ENCODE measurements at places on chromosomes 11 and 22.

DNA sequence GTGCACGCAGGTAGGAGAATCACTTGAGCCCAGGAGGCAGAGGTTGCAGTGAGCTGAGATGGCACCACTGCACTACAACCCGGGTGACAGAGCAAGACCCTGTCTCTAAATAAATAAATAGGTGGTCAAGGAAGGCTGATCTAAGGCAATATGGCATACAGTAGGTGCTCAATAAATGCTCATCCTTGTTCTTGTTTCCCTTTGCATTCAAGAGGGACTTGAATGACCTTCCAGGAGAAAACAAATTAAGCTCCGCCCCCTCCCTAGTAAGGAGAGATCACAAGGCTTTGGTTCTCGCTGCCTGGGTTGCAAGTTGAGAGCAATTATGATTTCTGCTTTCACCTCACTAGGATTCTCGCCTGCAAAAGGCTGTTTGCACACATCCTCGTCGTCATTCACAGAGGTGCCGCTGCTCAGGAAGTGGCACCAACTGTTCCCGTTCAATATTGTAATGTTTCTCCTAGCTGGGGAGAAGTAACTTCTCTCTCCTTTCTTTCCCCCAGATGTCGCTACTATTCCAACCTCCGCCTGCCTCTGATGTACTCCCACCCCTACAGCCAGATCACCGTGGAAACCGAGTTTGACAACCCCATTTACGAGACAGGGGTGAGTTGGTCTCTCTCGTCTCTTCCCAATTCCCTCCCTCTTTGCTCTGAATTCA, 51.8 kb upstream of the ASPHD2 start:
- peak; percentile 13 for DNase-seq

- DNase-seq = peak; percentile 99
These were observed 271 bp downstream of the FKBP2 start for GRCh38 chr11:64241241-64241490.

DNA sequence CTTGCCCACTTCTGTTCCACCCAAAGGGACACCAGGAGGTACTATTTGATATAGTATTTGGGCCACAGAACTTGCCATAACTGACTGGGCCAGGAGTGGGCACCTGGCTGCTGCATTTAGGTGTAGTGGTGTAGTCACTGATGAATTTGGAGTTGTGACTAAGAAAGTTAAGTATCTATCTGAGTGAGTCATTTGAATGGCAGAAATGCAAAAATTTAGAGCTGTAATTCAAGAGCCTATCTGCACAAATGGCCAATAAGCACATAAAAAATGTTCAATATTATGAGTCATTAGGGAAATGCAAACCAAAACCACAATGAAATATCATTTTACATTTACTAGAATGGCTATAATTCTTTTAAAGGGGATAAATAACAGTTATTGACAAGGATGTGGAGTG, 14.7 kb downstream of the GLYATL2 start:
- peak; percentile 77 for DNase-seq

DNA sequence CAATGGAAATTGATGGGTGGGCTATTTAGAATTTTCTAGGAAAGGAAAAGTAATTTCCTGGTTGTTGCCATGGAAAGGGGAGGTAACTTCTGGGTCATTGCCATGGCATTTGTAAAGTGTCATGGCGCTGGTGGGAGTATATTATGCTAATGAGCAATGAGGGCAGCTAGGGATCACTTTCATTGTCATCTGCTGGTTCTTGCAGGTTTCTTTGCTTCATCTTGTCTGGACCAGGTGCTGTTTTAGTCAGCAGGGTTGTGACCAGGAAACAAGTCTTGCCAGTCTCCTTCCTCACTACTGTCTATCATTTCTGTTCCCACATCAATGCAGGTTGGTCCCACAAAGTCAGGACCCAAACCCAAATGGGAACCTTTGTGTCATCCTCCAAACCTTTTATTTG, 237.6 kb upstream of the C11orf87 start:
- DNase-seq = no peak

DNA sequence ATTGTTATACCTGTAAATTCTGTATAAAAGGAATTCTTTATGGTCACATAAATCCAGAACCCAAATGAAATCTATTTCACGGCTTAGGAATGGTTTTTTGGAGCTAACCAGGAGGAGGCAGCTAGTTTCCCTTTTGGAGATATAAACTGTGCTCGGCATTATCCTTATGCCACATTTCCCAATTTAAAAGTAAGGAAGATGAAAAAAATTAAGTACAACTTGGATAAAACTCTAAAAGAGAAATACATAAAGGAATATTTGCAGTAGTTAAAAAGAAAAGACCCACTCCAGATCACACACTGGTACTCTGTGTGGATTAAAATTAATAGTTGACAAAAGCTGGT, 17.7 kb downstream of the DLAT start:
- no peak for DNase-seq

DNA sequence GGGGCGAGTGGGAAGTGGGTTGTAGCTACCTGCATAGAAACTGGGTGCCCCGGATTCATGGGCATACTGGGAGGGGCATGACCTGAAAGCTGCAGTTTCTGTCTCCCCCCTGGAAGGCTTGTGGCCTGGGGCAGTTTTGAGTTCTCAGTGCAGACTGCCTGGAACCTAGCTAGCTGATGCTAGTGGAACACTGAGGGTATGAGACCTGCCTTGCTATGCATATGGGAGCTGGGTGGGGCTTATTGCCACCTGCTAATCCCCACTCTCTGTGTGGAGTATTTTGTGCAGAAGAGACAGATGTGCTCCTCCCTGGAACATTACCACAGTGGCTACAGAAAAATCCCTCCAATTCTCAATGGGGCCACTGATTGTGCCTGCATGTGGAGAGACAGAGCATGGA, 11.7 kb upstream of the OR56B4 start:
- DNase-seq = no peak

GRCh38 chr22:50243685-50244419, 971 bp downstream of the TUBGCP6 start:
- DNase-seq = no peak

DNA sequence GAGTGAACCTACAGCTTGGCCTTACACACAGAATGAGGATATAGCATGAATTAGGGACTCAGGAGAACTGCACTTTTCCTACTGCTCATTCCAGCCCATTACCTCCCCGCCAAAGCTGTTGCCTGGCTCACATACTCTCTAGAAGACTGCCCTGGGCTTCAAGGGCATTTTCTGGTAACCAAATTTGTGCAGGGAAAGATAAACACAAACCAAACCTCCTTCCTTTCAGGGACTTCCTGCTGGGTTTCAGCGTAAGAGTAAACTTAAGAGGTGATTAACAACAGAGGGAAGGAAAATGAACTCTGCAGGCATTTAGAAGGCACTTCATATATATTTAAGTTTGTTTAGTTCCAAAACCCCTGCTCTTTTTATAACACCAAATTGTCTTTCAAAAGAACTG, 194.9 kb downstream of the SWAP70 start:
- peak; percentile 58 for DNase-seq

DNA sequence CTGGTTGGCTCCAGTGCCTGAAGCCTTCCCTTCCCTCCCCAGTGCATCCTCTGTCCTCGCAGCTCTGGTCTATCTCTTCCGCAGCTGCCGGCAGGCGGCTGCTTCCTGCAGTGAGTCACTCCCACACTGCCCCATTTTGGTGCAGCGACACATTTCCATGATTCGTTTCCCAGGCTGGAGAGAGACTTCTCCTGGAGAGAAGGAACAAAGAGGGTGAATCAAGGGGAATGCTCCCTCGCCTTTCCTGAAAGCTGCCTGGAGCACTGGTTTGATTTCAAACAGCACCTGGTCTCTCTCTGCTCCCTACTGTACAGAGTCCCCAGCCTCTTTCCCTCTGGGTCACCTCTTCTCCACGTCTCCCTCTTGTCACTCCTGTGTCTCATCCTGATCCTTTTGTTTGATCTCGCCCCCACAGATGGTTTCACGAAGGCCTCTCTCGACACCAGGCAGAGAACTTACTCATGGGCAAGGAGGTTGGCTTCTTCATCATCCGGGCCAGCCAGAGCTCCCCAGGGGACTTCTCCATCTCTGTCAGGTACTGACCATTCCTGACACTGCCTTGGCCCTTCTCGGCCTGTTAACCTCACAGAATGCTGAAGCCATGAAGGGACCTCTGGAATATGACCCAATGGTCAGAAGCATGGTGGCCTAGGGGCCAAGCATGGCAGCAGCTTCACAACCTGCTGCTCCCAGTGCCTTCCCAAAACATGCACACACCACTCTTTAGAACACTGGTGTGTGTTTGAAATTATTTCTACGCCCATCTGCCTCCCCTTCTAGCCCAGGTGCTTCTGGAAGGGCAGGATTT, at the start of gene TMA7B:
Gene TMA7B (plus strand): TSS at position 758 of the 808 bp plus-strand sequence. CDS start 3,978 bp downstream, outside the sequence.
- DNase-seq = peak; percentile 70

DNA sequence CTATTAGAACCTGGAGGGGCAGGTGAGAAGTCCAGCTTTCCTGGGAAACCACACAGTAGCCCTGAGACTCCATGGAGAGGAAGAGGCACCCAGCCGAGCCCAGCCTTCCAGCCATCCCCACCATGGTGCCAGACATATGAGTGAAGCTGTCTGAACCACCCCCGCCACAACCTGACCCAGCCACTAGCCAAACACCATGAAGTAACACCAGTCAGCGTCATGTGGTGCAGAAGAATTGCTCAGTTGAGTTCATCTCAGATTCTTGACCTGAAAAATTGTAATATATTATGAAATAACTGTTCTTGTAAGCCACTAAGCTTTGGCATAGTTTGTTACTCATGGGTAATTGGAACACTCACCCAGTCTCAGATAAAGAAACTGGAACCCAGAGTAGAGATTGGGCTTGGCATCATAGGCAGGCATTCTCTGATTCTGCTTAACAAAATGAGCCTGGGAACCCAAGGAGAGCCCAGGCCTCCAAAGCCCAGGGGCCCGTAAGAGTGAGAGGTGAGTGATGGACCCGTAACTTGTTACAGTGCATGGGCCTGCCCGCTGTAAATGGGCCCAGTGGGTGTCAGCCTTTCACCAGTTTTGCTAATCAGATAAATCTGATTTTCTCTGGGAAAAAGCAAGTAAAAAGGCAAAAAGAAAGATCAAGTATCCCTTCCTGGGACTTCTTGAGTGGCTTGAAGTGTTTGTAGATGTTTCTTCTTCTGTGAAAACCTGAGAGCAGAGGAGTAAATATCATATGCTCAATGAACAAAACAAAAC, 305.5 kb downstream of the DDX10 start:
- no peak for DNase-seq

DNA sequence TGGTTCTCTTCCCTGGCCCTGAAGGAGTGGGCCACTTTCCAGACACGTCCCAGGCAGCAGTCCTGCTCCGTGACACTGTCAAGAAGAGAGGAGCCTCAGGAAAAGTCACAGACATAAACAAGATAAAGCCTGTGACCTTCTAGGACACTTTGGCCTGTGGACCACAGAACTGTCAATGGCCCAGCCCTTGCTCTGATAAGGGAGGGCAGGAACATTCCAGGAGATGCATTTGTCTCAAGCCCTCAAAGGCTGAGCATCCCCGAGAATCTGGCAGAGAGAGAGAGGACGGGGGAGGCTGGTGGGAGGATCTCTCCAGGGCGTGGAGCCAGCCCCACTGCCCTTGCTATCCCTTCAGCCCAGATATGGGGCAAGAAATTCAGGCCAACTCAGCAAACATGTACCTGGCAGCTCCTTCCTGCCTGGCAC, 476.4 kb downstream of the INSC start:
- no peak for DNase-seq

DNA sequence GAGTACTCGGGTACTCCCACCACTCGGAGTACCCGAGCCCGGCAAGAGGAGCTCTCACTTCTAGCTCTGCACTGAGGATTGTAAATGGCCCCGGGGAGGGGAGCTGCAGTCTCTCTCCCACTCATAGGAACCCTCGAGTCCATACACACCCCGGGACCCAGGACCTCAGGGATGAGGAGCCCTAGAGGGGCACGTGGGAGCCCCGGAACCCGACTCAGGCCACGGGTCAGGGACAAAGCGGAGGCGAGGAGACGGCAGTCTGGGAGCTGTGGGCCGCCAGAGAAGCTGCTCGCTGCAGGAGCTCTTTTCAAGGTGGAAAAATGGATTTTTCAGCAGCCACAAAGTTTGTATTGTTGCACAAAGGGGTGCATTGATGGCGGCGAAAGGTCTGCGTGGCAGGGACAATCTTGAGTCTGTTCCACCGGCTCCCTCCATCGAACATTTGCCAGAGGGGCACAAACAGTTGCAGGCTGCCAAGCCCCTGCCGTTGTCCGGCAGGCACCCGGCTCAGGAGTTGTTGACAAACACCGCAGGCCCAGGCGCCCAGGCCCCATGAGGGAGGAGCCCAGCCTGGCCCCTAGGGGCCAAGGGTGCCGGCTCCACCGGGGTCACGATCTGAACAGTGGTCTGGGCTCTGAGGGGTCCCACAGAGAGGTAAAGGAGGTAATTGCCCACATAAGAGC, 5.7 kb upstream of the FLI1 start:
- no peak for DNase-seq

DNA sequence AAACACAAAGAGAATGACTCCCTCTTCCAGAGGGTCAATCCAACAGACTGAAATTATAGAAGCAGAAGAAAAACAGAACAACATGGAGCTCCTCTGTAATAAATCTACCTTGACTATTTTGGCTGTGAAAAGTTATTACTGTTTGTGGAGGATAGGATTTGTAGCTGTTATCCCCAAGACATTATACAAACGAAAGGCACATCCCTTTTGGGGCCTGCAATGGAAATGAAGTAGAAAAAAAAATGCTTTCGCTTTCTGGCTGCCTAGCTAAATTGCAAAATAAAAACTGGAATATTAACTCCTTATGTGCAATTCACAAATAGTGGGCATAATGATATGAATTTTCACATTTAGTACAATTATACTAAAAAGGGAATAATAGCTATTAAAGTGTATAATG, 123.8 kb upstream of the CCDC179 start:
- no peak for DNase-seq

- no peak for DNase-seq
These were observed 5.7 kb downstream of the CTSD start for GRCh38 chr11:1757861-1758610.

DNA sequence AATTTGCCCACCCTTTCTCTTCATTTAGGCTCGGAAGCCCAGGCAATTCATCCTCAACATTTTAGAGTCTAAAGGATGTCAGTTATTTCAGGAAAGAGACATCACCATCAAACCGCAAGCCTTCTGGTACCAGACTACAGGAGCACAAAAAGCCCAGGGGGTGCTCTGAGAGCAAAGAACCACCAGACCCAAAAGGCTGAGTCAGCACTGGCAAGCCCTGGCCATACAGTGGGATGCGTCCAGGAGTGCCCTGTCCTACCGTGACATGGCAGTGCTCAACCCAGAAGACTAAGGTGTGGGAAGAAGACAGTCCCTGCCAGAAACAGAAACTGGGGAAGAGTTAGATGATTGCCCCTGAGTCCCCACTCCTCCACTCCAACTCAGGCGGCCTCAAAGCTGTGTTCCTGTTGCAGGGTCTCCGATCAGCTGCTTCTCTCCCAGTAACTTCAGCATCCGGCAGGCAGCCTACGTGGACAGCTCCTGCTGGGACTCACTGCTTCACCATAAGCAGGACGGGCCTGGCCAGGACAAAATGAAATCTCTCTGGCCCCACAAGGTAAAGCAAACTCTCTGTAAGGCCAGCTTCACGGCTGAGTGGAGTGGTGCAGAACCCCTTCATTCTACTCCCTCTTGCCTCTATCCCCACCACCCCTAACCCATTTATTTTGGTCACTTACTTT, 1.5 kb downstream of the PANX3 start:
- peak; percentile 3 for DNase-seq

DNA sequence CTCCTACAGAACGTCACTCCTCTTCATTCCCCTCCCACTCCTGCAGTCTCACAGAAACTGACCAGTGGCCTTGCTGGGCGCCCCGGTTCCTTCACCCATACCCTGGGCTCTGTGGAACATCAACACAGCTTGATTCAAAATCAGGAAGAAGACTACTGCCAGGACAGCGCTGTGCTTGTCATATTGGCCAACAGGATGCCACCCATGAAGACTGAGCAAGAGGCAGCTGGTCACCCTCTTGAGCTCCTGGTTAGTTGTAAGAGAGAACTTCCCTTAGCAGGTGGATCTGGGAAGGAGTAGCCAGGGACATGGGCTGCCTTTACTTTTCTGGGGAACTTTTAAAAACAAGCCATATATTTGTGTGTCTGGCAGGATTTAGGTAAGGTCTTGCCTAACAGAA, 110.4 kb upstream of the TIMP3 start:
- DNase-seq = no peak
